Renal cortical epithelial cell (primary cell): ENCODE measurements at places on chromosomes 6 and 20. TPM values are rescaled to one million over a fixed set of nuclear protein-coding genes. Genes with fewer than 3 reads are reported as not detected.

- DNase-seq, result no peak
Measured at GRCh38 chr6:1087154-1087843, 224.6 kb upstream of the FOXQ1 start.

DDR1 gene
- total RNA-seq, result 165 and 197 TPM in 2 replicates

- no peak for DNase-seq
Measured at GRCh38 chr6:6859105-6859504, 248.7 kb upstream of the RREB1 start.

RIPOR3 gene
- 0.35 and 0.65 TPM in 2 replicates for total RNA-seq

POLH gene
- total RNA-seq, result 33.0 and 47.8 TPM in 2 replicates

DLK2 gene
- total RNA-seq, result 1.3 TPM in 1 of 2 replicates, not detected in the other

GRCh38 chr20:5745416-5746030 is 4.7 kb upstream of the SHLD1 start:
- no peak for DNase-seq

GRCh38 chr6:138590796-138591709 is 91.8 kb upstream of the NHSL1 start:
- peak; percentile 67 for DNase-seq

LPA gene
- total RNA-seq, result not detected in 2 replicates

CYP24A1 gene
- total RNA-seq, result 6.6 and 15.5 TPM in 2 replicates

DNA sequence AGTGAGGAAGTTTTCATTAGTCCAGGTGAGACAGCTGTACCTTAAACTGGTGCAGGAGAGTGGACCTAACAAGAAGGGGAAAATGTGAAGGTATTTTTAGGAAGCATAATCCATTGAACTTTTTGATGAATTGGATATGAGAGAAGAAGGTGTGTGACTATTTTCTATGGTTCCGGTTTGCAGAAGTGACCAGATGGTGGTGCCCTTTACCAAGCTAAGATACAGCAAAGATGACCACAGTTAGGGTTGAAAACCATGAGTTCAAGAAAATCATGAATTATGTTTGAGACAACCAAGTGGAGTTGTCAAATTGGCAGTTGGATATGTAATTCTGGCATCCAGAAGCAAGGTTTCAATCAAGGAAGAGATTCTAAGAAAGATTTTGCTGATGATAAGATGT is 61.9 kb upstream of the NRSN1 start:
- DNase-seq, result peak; percentile 35

GRCh38 chr6:139378882-139379341 is 4.5 kb upstream of the CITED2 start:
- peak; percentile 70 for DNase-seq

DNA sequence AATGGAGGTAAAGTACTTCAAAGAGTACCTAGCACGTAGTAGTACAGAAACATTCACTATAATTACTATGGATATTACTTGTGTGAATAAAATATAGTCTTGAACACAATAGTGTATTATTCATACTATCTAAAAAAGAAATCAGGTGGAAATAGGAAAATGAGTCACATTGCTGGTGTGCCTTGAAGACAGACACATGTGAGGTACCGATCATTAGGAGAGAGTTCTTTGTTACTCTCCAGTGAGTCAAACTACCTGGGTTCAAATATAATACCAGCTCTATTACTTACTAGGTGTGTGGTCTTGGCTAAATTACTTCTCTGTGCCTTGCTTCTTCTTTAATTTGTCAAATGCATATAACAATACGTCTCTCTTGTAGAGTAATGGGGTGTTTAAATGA is 50.8 kb upstream of the BEND6 start:
- no peak for DNase-seq

ESR1 gene
- under 0.01 TPM in 2 replicates for total RNA-seq

- DNase-seq, result no peak
Measured at GRCh38 chr20:53329781-53330180, 263.9 kb downstream of the ZNF217 start.

DNA sequence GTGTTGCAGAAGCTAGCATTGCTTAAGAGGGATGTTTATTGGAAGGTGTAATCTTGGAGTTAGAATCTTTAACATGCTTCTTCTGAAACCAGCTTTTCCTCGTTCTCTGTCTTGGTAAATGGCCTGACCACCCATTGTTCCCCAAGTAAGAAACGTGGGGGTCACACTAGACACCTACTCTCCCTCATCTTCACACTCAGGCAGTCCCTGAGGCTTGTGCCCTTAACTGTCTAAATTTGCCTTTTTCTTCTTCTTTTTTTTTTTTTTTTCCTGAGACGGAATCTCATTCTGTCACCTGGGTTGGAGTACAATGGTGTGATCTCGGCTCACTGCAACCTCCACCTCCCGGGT is 16.2 kb upstream of the ARFGEF2 start:
- no peak for DNase-seq

- no peak for DNase-seq
Measured at GRCh38 chr6:88709819-88710246, 253.6 kb downstream of the RNGTT start.

DNA sequence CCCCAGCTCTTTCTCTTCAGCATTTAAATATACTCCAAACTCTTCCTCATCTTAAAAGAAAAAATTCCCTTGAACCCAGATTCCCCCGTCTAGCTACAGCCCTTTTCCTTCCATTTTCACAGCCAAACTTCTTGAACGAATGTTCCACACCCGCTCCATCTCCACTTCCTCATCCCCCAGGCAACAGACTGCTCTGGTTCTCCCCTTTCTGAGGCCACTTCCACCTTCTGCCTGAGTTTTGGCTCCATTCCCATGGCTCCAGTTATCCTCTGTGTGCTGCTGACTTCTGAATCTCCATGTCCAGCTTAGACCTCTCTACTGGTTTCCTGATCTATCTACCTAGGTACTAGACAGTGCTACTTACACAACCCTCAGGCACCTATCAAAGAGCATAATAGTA is 106.4 kb downstream of the RALGAPA2 start:
- DNase-seq, result no peak

DNA sequence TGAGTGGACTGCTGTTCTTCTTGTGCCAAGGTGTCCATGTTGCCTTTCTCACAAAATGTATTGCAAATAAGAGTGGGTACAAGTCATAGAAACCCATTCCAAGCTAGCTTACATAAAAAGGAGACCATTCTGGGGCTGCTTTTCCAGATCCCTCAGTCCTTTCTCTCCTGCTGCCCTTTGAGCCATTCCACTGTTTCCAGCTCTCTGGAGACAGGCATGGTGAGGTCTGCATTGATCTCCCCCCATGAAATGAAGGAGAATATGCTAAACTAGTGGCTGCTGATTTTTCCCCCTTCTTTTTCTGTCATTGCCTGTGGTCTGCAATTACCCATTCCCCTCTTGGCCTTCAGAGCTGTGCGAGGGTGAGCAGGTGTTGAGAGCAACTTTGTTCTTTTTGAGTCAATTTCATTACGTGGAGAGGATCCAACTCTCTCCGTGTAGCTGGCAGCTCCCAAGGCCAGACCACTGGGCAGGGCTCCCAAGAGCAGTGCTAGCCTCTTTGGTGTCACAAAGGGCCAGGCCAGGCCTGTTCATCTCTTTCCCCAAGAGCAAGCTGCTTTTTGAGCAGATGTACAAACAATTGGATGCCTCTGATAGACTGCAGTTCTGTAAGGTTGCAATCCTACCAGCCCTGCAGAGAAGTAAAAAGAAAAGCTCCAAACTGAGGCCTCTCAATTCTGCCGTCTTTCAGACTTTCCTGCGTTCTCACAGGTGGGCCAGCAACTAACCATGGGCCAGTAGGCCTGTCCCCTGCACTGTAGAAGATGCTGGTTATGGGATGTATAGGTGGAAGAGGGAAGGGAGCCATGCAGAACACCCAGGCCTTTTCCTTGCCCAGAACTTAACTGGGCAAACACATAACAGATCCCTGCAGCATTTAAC is 96.1 kb upstream of the ARMC2 start:
- no peak for DNase-seq

- DNase-seq, result no peak
Measured at GRCh38 chr6:166950443-166950821, 5.9 kb downstream of the RNASET2 start.

DNA sequence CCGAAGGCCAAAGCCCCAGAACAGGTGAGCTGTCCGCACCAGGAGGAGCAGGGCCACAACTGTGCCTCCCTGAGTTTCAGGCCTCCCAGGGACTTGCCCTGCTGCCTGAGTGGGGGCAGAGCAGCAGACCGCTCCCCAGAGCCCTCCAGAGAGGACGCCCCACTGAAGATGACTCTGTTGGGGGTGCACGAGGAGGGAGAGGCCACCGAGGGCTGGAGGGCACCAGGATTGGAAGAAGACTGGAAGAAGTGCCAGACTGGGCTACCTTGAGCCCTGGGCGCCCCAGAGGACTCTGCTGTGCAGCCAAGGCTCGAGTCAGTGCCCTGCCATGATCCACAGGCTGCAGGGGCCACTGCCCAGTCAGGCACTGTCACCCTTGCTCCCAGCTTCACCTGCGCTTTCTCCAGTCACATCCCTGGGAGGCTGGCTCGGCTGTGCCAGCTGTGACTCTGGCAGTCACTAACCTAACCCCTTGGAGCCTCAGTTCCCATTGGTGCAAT is 11.3 kb downstream of the CST7 start:
- DNase-seq, result no peak

PAK5 gene
- not detected in 2 replicates for total RNA-seq

OOEP gene
- not detected in 2 replicates for total RNA-seq

DNA sequence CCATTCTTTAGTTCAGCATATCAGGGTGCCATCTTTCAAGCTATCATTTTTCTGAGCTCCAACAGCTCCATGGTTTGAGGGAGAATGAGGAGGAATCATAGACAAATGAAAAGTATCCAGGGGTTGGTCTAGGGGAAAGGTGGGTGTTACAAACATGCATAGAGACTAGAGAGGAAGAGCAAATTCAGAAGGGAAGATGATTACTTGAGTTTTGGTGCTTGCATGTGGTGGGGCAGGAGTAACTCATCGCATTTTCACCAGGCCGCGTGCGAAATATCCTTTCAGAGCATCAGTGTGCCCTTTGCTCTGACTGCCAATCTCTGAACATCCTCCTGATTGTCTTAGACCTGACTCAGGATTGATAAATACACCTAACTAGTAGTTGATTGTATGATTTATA is 7.7 kb upstream of the BICRAL start:
- no peak for DNase-seq

DNA sequence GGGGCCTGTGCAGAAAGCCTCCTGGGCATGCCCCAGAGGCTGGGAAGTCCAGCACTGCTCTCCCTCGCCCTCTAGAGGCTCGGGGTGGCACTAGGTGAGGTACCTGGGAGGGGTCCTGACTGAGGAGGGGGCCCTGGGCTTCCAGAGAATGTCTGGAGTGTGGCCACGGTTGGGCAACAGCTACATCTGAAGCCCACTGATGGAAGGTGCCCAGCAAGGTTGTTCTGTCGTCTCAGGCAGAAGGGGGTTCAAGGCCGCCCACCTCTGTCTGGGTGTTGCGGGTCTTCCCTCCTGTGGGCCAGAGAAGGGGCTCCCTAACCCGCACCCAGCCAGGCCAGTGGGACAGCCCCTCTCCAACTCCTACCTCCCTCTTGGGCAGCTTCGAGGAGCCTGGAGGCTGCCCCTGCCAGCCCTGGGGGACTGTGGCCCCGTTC is 11.4 kb upstream of the VEGFA start:
- DNase-seq, result no peak

HLA-G gene
- total RNA-seq, result 1.7 and 5.7 TPM in 2 replicates

DNA sequence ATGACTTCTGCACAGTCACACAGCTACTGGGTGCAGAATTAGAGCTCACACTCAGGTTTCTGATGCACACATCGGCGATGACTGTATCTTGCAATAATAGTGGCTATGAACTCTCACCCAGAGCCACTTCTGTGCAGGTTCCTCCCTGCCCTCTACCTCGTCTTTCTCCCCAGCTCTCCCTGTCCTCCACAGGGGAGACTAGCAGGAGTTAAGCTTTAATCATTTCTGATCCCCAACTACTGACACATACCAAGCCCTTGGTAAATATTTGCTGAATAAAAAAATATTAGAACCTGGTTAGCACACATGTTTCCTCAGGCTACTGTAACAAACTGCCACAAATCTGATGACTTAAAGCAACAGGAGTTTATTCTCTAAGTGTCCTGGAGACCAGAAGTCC is 222.7 kb upstream of the FOXA2 start:
- no peak for DNase-seq

DNA sequence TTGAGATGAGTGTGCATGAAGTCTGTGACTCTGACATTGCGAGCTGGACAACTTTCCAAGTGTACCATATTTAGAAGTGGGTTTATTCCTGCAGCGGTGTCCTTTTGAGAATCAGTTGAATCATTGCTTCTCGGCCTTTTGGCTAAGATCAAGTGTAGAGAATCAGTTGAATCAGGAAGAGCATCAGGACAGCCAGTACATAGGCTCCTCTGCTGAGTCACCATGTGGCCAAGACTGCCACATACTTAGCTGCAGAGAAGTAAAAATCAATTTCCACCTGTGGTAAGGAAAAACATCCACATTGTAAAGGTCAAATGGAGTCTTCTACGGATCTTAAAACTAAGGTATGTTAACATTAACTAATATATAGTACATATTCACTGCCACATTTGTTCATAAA is 428.4 kb upstream of the MARCKS start:
- no peak for DNase-seq

DNA sequence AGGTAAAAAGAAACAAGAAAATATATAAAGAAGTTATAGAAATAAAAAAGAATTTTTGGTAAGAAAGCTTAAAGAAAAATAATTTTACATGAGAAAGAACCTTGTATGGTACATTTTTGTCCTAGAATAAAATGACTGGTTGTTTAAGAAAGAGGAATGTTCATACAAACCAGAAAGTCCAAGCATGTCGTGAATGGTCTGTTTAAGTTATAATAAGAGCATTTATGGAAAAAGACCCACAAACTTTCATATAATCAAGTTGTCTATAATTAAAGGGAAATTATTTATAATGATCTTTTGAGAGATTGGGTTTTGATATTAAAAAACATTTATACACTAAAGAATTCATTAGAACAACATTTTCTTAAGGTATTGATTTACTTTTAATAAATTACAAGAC is 27.8 kb upstream of the FAM110A start:
- peak; percentile 4 for DNase-seq

DNA sequence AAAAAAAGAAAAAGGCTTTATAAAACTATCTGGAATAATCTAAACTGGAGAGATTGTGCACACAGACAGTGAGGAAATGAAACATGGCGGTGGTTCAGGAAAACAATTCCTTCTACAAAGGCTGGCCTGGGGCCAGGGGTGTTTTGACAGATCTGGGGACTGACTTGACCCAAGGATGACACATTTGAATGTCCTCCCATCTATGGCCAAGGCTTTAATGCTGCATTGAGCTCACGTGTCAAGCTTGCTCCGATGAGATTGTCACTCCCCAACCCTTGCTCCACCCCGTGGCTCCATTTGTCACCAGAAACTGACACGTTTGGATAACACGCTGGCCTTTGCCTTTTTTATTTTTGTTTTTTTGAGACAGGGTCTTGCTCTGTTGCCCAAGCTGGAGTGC is 156.1 kb downstream of the ZFP64 start:
- no peak for DNase-seq
